ENCODE measurements at places on chromosomes 6 and 20.

- no peak for DNase-seq
These were observed 3.0 kb upstream of the GPX5 start for GRCh38 chr6:28522594-28523240.

DNA sequence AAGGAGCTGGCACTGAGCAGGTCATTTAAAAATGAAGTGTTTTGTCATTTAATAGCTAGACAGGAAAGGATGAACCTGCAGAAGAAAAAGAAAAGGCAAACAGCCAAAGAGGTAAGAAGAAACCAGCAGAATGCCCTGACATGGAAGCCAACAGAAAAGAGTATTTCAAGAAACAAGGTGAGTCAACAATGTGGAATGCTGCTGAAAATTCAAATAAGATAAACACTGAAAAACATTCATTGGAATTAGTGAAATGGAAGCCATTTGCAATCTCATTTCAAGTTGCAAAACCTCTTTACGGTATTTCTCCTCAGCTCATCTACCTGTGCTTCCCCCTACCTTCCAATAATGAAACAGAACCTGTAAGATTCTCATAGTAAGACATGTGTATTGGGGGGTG is 59.6 kb downstream of the RWDD2A start:
- DNase-seq: no peak

- no peak for DNase-seq
These were observed 229.7 kb upstream of the PMEPA1 start for GRCh38 chr20:57939499-57939898.

DNA sequence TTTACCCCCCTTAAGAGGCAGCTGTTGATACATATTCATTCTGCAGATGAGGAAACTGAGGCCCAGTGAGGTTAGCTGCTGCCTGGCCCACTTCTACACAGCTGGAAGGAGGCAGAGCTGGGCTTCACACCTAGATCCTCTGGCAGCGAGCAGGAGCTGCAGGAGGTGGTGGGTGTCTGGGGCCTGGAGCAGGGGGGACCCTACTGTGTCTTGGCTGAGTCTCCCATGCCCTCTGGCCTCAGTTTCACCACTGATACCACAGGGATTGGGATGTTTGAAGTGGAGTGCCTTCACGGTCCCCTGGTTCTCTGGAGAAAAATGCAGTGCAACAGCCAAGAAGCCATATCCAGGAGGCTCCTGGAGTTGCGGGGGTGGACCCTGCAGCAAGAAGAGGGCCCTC is 8.2 kb upstream of the BPIFA2 start:
- DNase-seq: no peak

DNA sequence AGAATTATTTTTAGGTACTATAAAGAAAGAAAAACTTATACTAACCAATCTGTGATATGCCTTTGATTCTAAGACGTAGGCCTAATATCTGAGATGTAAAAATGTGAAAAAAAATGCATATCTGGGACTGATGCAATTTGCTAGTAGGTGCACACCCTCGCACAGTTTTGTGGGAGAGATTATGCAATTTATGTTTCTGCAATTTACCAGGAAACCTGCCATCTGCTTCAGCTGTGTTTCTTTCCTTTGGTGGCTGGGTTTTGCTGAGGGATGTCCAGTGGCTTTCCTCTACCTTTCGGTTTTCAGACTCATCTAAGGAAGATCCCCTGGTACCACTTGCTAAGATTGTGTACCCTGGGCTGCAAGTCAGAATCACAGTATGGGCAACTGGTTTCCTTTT is 186.9 kb downstream of the ZFP64 start:
- no peak for DNase-seq

All from NCI-H1930 (cell line).